Naive thymus-derived CD4-positive, alpha-beta T cell (primary cell): ENCODE measurements at places on chromosomes 2 and 18. TPM values are rescaled to one million over a fixed set of nuclear protein-coding genes. Genes with fewer than 3 reads are reported as not detected.

Gene CAPG
- total RNA-seq, result 12.9 TPM

Gene C18orf54
- 8.1 and 8.3 TPM in 2 replicates for total RNA-seq

Gene SPDYA
- total RNA-seq, result 4.1 TPM

Gene IL1F10
- not detected for total RNA-seq

Gene ACOXL
- 0.29 and 0.56 TPM in 2 replicates for total RNA-seq

Gene SNED1
- 20.3 and 26.5 TPM in 2 replicates for total RNA-seq

Gene CPLX4
- not detected for total RNA-seq

Gene GPR45
- total RNA-seq, result not detected

Gene RBM43
- 15.7 TPM for total RNA-seq

DNA sequence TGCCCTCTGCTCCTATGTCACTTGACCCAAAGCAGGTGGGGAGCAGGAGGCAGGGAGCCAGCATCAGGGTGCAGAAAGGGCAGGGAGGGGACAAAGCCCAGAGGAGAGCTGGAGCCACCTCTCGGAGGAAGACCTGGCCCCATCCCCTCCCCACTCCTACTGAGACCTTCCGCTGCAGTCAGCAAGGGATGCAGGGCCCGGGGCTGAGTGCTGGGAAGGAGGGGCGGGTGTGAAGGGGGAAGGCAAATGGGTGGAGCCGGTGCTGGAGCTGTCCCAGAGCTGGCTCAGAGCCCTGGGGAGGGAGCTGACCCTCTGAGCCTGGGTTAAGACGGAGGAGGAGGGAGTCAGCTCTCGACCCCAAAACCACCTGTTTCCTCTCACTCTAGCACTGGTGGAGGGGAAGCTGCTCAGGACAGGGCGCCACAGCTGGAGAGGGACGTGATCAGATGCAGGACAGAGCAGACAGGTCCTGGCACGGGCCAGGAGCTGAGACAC lies 33.8 kb downstream of the HS1BP3 start:
- no peak for DNase-seq

DNA sequence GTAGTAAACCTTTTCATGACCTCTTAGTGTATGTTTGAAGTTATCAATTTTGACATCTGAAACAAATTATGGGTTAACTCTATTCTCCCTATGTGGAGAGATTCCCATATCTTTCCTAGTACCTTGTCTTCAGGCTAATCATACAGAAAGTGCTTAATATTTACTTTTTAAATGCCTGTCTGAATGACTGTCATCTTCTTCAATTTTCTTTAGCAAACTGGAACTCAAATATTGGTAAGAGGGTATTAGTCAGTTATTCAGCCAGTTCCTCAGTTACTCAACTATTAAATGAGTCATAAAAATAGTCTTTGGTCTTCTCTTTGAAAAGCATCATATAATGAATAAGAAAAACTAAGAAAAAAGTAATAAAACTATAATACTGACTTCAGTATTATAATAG lies 1038.0 kb upstream of the PIK3C3 start:
- DNase-seq, result no peak

- no peak for DNase-seq
These were observed 101.1 kb downstream of the RNF144A start for GRCh38 chr2:7018282-7018701.

DNA sequence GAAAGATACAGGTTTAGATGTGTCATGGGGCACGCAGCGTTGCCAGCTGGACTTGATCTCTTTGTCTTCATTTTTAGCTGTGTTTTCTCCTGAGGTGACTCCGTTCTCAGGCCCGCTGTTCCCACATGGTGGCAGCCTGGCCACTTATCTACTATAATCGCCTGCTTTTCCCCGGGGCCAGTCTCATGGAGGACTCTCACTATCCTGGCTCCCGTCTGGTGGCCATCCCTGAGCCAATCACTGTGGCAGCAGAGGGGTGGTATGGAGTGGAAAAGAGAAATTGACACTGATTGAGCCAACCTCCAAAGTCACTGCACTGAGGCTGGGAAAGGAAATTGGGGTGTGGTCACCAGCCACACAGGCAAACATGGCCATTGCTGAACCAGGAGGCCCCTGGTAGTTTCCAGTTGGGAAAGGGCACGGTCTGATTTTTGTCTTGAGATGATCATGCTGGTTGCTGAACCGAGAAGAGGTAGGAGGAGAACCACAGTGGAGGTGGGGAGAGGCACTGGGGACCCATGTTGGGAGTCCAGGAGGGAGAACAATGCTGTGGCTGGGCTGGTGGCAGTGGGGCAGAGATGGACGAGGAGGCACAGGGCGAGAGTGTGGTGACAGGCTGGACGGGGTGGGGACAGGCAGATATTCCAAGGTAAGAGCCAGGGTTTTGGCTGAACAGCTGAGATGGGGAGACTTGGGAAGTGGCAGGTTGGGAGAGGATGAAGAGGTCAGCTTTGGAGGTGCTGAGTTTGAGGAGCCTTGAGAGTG lies 45.6 kb downstream of the KCNIP3 start:
- no peak for DNase-seq

GRCh38 chr2:38353402-38353801 lies 23.7 kb downstream of the ATL2 start:
- no peak for DNase-seq

DNA sequence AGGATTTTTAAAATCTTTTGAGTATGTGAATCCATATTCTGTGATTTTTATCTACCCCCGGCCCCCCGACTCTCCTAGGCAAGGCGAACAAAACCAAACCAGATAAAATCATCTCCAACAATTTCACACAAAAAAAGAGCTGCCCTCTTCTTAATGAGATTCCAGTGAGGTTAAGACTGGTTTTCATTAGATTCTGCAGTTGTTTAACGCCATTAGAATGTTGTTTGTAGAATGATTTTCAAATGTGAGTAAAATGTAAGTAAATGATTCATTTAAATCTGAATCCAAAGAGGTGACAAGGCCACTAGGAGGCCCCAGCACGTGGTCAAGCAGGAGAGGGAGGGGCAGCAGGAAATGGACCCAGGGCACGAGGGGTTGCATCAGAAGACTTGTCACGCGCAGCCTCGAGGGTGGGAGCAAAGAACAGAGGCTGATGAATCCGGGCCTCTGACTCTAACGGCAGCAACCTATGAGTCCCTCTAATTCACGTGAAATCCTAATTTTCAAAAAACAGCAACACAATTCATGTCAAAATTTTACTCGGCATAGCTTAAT lies 24.3 kb upstream of the KLHL29 start:
- no peak for DNase-seq

GRCh38 chr2:102798181-102798580 lies 36.4 kb downstream of the TMEM182 start:
- DNase-seq, result no peak

- no peak for DNase-seq
These were observed 12.9 kb upstream of the RPL37A start for GRCh38 chr2:216485745-216486144.

- no peak for DNase-seq
These were observed 2.6 kb downstream of the BOD1L2 start for GRCh38 chr18:57149531-57149930.

DNA sequence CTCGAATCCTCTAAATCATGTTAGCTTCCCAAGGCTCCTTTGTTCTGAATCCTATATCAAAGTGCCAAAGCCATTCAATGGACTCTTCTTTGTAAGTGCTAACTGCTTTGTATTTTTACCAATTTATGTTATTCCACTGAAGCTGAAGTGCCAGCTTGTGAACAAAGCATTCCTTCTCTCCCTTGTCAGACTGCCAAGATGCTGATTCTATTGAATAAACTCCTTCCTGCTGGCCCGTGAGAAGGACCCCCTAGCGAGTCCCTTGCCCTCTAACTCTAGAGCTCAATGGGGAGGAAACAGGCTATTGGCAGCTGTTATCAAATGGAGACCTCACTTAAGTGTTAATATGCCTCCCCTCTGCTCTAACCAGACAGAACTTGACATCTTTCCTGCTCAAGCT lies 1097.9 kb upstream of the CNTNAP5 start:
- no peak for DNase-seq

DNA sequence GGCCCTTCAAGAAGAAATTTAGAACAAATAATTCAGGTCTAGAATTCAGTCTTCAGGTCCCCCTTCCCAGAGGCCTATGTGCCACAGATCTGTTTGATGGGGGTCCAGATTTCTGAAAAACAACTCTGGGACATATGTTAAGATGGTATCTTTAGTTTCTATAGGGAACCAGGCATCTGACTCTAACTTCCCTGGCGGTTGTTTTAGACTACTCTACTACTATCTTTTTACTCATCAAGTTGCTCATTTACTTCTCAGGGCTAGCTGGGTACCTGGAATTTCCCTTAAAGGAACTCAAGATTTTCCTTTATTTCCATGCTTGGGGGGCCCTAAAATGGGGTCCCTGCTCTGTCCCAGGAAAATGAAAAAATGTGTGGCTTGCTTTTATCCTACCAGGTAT lies 114.7 kb upstream of the RAB6C start:
- no peak for DNase-seq

DNA sequence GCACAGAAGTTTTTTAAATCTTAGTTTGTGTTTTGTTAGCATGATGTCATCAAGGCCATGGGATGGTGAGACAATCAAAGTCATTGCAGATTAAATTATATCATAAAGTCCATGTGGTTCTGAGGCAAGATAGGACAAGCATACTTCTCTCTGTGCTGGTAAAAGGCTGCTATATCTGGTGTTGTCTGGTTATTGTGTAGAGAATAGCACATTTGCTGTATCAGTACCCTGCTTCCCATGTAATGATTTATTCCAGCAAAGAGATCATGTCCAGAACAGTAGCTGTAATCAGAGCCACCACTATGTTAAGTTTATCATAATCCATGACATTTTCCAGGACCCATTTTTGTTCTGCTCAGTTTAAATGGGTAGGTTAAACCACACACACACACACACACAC lies 123.0 kb downstream of the TTC27 start:
- no peak for DNase-seq

DNA sequence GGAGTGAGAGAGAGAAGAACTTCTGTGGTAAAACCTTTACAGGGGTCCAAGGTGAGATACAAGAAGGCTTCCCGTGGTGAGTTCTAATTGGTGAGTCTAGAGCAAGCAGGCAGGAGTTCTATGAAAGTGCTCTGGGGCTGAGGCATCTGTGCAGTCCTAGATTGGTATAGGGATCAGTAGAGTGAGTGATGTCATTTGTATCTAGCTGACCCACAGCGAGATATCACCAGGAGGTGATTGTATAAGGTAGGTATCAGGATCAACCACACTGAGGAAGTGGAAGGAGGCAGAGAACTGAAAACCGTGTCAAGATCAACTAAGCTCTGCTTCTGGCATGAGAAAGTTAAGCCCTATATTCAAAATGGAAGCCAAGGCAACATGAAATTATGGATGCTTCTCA lies 1648.9 kb upstream of the TMEFF2 start:
- no peak for DNase-seq

DNA sequence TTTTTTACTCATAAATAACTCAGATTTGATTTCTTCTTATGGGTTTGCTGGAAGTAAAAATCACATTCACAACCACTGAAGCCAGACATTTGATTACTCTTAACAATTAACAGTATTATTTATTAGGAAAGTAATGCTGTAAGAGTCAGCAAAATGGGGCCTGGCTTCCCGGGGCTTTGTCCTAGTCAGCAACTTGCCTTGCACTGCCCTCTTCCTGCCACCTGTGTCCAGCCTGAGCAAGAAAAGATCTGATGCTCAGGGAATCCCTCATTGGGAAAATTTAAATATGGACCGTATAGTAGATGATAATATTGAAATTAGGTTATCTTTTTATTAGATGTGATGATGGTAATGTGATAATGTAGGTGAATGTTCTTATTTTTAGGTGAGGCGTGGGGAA lies 30.8 kb upstream of the ACYP2 start:
- no peak for DNase-seq

GRCh38 chr2:31122133-31122532 lies 16.1 kb downstream of the GALNT14 start:
- no peak for DNase-seq

DNA sequence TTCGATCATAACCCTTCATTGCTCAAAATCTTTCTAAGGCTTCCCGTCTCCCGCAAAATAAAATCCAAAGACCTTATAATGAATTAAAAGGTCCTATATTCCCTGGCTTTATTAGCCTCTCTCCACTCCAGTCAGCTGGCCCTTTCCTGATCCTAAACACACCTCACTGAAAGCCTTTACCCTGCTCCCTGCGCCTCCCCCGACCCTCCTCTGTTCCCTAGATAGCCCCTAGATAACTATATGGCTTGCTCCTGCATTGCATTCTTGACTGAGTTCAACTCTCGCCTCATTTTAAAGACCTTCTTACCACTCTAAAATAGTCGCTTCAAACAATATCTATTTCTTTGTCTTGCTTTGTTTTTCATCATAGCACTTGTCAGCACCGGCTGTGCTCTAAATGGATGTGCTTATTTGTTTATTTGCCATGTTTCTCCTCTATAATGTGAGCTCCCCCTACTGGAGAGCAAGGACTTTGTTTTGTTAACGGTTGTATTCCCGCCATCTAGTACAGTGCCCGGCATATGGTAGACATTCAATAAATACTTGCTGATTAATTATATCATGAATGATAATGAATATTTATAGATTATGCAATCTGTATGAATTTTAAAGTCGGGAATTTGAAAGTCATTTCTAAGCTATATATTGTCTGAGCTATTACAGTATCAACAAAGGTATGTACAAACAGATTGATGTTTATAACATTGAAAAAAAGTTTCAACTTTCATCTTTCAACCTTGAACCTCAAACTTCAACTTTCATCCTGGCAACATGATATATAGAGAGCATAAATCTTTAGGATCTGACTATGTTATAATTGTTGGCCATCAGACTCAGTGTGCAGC lies 32.4 kb upstream of the VIT start:
- peak; percentile 48 for DNase-seq

- no peak for DNase-seq
These were observed 12.7 kb upstream of the ARID5A start for GRCh38 chr2:96523659-96524481.

GRCh38 chr2:73893764-73894474 lies 1.1 kb downstream of the ACTG2 start:
- no peak for DNase-seq

GRCh38 chr2:17620841-17621240 lies 80.3 kb downstream of the VSNL1 start:
- no peak for DNase-seq
